ENCODE measurements at places on chromosomes 12 and 14.

GRCh38 chr12:50620109-50620977, 115.6 kb downstream of the DIP2B start:
- no peaks in the 10 kb centered on the region for H3K36me3 ChIP-seq
- peak; percentile 94 for DNase-seq
- no peak overlapping the region for H3K4me3 ChIP-seq

GRCh38 chr12:131825146-131825892, 2.9 kb upstream of the MMP17 start:
- H3K27ac ChIP-seq = no peak overlapping the region
- no peaks in the 10 kb centered on the region for H3K36me3 ChIP-seq
- peaks cover 22% of the 10 kb centered on the region for H3K27me3 ChIP-seq
- H3K4me1 ChIP-seq = peaks cover 24% of the 10 kb centered on the region
- DNase-seq = no peak

DNA sequence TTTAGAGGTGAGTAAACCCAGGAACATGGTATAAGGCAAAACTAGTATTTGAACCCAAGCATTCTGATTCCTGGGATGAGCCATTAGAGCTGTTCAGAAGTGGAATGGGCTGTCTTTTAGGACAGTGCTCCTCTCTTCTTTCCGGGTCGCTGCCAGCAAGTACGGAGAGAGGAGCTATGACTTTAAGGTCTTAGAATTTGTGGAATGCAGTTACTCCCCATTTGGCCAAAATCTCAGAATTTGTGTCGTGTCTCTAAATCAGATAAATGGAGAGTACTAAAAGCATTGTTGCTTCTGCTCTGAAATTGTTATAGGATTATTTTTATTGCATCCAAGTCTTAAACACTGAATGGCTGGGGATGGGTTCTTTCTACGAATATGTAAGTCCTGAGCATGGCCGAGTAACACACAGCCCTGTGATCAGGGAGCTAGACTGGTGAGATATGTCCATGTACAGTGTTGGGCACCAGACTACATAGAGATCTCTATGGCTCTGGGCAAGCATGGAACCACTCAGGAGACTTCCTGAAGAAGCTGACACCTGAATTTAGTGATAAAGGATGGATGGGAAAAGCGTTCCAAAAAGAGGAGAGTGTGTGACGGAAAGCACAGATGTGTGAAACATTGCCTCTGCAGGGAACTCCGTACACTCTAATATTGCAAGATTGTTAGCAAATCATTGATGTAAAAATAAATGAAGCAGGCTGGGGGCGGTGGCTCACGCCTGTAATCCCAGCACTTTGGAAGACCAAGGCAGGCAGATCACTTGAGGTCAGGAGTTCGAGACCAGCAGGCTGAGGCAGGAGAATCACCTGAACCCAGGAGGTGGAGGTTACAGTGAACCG, 184.7 kb downstream of the SRGAP1 start:
- peaks cover 6% of the 10 kb centered on the region for H3K36me3 ChIP-seq
- H3K4me1 ChIP-seq = peaks cover 2% of the 10 kb centered on the region
- H3K27ac ChIP-seq = peak overlapping the region; percentile 71
- H3K4me3 ChIP-seq = peak overlapping the region; percentile 46
- no peak for DNase-seq

DNA sequence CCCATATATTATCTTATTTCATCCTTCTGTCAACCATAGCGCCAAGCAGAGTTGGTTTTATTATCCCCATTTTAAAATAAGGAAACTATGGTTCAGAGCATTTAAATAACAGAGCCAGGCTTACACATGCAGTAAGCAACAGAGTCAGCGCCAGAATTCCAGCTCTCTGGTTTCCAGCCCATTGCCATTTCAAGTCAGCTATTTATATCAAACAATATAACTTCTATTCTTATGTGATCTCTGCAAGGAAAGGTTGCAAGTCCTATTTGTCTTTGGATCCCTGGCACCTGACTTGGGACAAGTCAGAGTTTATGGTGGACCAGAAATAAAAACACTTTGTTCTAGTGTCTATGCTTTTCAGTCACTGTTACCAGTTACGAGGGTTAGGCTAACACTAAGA, 174.1 kb upstream of the EEA1 start:
- H3K4me1 ChIP-seq = peaks cover 2% of the 10 kb centered on the region
- no peak overlapping the region for H3K4me3 ChIP-seq
- no peaks in the 10 kb centered on the region for H3K36me3 ChIP-seq
- no peak overlapping the region for H3K27ac ChIP-seq
- no peaks in the 10 kb centered on the region for H3K27me3 ChIP-seq
- no peak for DNase-seq

DNA sequence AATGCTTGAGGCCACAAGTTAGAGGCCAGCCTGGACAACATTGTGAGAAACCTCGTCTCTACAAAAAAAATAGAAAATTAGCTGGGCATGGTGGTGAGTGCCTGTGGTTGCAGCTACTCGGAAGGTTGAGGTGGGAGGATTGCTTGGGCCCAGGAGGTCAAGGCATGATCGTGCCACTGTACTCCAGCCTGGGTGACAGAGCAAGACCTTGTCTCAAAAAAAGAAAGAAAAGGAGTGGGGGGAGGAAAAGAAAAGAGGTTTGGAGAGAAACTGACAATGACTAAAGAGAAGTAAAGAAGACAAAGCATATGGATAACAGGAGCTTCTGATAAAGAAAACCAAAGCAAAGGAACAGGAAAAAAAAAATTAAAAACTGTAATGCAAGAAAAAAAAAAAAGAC, 37.4 kb upstream of the SELPLG start:
- H3K4me1 ChIP-seq = peaks cover 14% of the 10 kb centered on the region
- peak overlapping the region; percentile 5 for H3K27ac ChIP-seq
- H3K36me3 ChIP-seq = peaks cover 37% of the 10 kb centered on the region
- H3K27me3 ChIP-seq = no peaks in the 10 kb centered on the region
- H3K4me3 ChIP-seq = no peak overlapping the region
- no peak for DNase-seq

- H3K27me3 ChIP-seq = no peaks in the 10 kb centered on the region
- peaks cover 12% of the 10 kb centered on the region for H3K36me3 ChIP-seq
- peak overlapping the region; percentile 91 for H3K4me3 ChIP-seq
- peaks cover 6% of the 10 kb centered on the region for H3K4me1 ChIP-seq
- peak overlapping the region; percentile 98 for H3K27ac ChIP-seq
- no peak for DNase-seq
Observed at GRCh38 chr12:76030341-76031080, 1.1 kb downstream of the PHLDA1 start.

GRCh38 chr14:103480595-103480994, 42.0 kb downstream of the CKB start:
- peaks cover 24% of the 10 kb centered on the region for H3K36me3 ChIP-seq
- no peaks in the 10 kb centered on the region for H3K4me1 ChIP-seq
- H3K4me3 ChIP-seq = no peak overlapping the region
- no peaks in the 10 kb centered on the region for H3K27me3 ChIP-seq

DNA sequence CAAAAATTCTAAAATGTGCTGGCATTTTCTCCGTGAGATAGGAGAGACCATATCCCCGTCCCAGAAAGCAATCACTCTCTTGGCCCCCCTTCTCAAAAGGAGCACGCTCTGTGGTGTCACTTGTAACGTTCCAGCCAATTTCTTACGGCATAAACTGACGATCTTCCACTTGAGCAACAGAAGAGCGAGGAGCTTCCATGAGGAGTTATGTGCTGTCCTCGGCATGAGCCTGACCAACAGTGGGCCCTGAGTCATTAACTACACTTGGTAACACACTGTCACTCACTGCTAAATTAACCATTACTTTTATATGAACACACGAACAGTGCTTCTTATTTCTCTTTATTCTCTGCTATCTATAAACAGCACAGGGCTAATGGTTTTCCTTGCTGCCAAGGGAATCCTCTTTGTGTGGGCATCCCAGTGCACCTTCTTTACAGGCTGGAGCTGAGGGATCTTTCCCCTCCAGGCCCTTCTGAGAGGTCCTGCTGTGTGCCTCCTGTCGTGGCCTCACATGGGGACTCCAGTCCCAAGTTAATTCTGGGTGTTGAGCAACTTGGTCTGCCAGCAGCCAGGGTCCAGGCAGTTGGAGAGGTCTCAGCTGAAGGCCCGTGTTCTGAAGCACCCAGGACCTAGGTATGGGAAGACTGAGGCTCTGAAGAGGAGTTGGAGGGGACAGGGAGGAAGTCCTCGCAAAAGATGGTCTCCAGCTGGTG, 9.4 kb downstream of the SLC6A13 start:
- no peaks in the 10 kb centered on the region for H3K36me3 ChIP-seq
- no peak overlapping the region for H3K27ac ChIP-seq
- H3K27me3 ChIP-seq = peaks cover 22% of the 10 kb centered on the region

DNA sequence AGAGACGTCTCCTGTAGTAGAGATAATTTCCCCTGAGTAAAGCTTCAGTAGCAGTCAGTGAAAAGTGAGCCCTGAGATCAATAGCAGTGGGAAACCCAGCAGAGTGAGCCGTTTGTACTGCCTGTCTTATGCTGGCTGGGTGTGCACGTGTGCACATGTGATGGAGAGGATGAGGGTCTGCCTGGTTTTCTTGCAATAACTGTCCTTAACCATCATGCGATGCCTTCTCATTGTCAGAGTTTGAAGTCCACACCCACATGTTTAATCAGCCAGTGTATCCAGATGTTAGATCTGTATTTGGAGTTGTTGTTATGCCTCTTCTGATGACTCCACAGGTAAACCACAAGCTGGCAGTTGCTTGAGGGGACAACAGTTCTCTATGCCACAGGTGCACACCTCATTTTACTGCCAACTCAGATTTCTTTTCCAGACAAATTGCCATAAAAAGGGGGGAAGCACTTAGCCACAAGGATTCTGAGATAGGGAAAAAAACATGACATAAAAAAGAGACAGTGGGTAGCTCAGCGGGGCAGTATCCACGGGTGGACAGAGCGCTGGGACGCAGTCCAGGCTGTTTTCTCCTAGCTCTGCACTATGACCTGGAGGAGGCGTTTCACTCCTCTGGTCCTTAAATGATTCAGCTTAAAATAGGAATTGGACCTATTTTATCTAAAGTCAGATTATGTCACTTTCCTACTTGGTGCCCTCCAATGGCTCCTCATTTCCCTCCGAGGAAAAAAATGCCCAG, 192.3 kb downstream of the ANO6 start:
- no peak for DNase-seq
- H3K27ac ChIP-seq = no peak overlapping the region
- H3K27me3 ChIP-seq = no peaks in the 10 kb centered on the region
- H3K36me3 ChIP-seq = peaks cover 61% of the 10 kb centered on the region
- no peaks in the 10 kb centered on the region for H3K4me1 ChIP-seq

DNA sequence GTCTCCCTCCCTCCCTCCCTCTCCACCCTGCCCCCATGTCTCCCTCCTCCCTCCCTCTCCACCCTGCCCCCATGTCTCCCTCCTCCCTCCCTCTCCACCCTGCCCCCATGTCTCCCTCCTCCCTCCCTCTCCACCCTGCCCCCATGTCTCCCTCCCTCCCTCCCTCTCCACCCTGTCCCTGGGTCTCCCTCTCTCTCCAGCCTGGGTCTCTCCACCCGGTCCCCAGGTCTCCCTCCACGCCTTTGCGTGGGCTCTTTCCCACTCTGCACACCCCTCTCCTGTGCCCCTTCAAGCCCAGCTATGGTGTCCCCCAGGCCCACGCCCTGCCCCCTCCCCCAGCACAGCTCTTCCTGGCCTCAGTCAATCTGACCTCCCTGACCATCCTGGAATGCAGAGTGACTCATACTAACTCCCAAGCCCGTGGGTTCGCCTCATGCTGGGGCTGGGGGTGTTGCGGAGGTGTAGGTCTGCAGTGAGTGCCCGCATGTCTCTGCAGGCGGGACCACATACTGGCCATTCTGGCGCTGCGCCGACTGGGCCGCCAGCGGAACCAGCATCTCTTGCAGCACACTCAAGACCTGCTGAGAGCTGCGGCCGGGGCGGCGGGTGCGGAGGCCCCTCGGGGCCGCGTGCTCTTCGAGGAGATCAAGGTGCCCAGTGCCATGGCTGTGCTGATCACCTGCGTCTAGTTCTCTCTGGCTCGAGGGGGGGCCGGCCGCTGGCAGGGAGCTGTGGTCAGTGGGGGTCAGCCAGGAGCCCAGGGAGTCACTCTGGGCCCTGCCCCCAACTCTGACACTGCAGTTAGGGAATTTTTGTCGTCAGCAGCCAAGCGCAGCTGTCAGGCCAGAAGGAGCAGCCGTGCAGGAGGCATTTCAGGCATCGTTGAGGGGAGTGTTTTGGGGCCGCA, 13.5 kb upstream of the TNFAIP2 start:
- peak overlapping the region; percentile 46 for H3K4me3 ChIP-seq
- H3K27ac ChIP-seq = peak overlapping the region; percentile 86
- H3K4me1 ChIP-seq = peaks cover 62% of the 10 kb centered on the region
- peak; percentile 89 for DNase-seq
- H3K27me3 ChIP-seq = no peaks in the 10 kb centered on the region
- no peaks in the 10 kb centered on the region for H3K36me3 ChIP-seq

- peaks cover 8% of the 10 kb centered on the region for H3K4me1 ChIP-seq
- peak; percentile 41 for DNase-seq
- H3K27ac ChIP-seq = no peak overlapping the region
- no peak overlapping the region for H3K4me3 ChIP-seq
- peaks cover 81% of the 10 kb centered on the region for H3K36me3 ChIP-seq
- H3K27me3 ChIP-seq = no peaks in the 10 kb centered on the region
Observed at GRCh38 chr14:74888164-74889158, 6.7 kb downstream of the DLST start.

DNA sequence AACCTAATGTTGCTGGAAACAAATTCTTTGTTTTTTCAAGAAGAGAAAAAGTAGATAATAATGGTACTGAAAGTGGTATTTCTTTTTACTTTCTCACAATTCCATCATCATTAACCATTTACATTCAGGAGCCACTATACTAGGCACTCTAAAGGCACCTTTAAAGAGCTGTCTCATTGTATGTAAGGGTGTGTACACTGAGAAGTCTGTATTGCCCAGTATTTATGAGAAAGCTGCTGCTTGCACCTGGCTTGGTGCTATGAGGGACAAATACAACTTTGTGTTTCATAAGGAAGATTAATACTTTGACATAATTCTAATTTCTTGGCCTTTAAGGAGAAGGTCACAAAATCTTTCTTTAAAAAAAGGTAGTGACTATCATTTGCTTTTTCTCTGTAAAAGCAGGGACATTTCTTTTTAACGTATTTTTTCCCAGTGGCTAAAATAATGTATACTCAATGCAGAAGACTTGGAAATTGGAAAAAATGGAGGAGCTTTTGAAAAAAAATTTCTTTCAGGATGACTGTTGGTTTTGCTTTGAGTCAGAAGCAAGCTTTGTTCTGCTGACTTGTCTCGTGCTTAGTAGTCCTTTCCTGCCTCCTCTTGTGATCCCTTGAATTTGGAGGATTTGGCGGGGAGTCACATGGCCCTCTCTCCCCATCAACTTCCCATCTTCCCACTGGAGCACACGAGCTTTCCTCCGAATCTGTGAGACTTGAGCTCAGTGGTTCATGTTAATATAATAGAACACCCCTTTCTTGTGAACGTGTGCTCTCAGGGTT, 50.1 kb downstream of the RASSF3 start:
- H3K27me3 ChIP-seq = no peaks in the 10 kb centered on the region
- no peak for DNase-seq
- no peaks in the 10 kb centered on the region for H3K4me1 ChIP-seq
- H3K4me3 ChIP-seq = no peak overlapping the region
